ENCODE measurements at places on chromosomes 5 and 9.

- DNase-seq, result no peak
Observed at GRCh38 chr9:14899815-14900193, 10.4 kb downstream of the FREM1 start.

GRCh38 chr9:35258660-35259474, 97.1 kb downstream of the UNC13B start:
- peak; percentile 75 for DNase-seq

DNA sequence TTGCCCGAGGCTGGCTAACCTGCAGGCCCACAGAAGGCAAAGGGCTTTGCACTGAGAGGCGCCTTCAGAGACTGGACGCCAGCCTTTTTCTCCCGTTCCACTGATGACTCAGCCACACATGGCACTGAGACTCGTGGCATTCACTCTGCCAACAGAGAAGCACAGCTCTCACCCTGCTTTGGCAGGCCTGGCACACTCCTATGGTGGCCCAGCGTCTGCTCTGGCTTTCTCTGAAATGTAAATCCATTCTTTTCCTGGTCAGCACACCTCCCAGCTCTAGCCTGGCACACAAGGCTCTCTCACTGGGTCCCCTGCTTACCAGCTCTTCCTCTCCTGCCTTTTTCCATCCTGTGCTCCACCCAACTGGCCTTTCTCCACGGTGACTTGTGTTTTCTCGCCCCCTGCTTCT, 5.9 kb upstream of the MELK start:
- DNase-seq, result no peak

GRCh38 chr5:7871653-7872052, 2.7 kb downstream of the MTRR start:
- DNase-seq, result no peak

- DNase-seq, result no peak
Observed at GRCh38 chr5:169116961-169117461, 183.9 kb downstream of the SLIT3 start.

Measured in NCI-H1092 (cell line).